ENCODE measurements at places on chromosomes 4 and X.

DNA sequence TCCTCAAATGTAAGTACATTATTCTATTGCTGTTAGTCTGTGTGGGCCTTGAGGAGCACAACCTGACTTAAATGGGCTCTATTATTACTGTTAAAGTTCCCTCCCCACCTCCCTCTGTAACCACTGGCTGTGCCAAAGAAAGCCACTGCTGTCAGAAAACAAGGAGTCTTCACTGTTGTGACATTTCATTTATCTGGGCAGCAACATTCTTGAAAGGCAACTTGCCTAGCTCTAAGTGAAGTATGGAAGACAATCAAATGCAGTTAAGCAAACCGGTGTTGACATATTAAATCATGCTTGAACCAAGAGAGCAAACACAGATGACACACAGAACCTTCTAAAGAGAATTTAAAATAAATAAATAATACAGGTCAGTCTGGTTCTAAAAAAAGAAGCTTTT, 81.0 kb downstream of the EPHA5 start:
- DNase-seq = no peak

DNA sequence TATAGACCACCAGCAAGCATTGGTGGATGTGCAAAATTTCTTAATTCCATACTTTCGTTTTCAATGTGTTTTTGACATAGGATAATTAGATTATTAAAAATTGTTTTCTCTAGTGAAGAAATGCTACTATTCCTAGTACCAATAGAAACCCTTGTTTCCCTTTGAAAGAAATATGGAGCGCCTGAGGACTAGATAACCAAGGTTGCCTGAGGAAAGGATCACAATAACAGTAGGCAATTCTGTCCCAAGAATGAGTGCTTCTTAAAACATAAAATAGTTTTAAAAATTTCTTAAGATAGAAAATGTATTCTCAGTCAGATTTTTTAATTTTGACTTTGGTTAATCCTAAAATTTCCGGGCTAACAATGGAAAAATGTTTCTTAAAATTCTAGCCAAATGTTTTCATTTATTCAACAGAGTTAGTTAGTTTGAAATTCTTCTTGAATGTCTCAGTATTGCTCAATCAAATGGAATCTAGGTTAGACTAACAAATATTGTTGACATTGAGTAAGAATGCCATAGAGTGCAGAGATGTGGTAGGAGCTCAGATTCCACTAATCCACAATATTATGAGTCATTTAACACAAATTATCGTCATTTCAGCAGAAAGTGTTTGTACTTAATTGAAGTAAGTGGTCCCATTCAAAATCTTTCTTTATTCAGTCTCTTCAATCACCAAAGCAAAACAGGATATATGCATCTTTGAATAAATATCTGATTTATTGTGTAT, 666.0 kb downstream of the GRID2 start:
- no peak for DNase-seq

- DNase-seq = no peak
Measured at GRCh38 chr4:181150191-181150590, 1093.0 kb upstream of the TENM3 start.

- no peak for DNase-seq
Measured at GRCh38 chr4:24252121-24252520, 332.2 kb downstream of the DHX15 start.

GRCh38 chr4:24210332-24210902, 320.6 kb upstream of the PPARGC1A start:
- DNase-seq = no peak

DNA sequence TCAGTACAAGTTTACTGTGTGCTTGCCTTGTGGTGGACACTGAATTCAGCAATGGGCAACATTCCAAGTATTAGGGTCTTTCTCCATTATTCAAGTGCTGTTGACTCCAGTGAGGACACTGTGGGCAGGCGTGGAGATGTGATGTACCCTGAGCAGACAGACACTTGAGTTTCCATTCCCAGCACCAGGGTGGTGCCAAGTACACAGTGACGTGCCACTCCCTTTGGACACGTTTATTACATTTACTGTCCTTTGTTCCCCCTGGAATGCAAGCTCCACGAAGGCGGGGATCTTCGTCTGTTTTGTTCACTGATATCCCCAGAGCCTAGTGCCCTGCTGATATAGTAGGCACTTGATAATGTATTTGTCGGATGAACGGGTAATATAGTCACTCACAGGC, 130.6 kb upstream of the STX18 start:
- DNase-seq = no peak

- no peak for DNase-seq
Measured at GRCh38 chr4:158543191-158543590, 21.5 kb downstream of the RXFP1 start.

- DNase-seq = no peak
Measured at GRCh38 chr4:69836287-69836686, 23.7 kb downstream of the SULT1E1 start.

GRCh38 chr4:79358438-79358837, 32.6 kb upstream of the NAA11 start:
- no peak for DNase-seq

DNA sequence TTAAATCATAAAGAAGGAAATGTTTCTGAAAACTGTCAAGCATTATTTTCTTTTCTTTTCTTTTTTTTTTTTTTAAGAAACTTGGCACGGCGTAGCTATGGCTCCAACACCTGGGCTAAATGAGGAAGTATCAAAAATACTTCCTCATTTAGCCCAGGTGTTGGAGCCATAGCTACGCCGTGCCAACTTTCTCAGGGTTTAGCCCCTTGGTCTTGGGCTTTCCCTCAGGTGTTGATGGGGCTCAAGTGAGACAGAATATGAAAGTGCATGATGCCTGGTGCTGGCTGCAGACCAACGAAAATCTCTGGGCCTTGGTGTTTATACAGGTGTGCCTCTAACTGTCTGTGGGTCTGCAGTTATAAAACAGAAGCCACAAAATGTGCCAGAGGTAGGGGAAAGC, 132.7 kb downstream of the ARHGAP24 start:
- DNase-seq = no peak

DNA sequence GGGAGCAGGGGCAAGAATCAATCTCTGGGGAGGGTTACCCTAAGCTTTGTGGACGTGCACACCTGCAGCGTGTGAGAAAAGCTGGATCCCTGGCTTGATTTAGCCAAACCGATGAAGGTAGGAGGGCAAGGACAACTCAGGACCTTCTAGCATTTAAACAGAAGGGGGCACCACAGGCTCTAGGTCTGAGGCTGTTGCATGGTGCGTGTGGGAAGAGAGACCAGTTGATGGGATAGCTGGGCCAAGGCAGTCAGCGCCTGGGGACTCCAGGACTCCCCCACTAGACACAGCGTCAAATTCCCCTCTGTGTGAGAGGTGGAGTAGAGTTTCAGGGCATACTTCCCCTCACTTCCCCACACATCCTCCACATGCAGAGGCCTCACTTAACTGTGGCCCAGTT, 4.3 kb downstream of the GABRQ start:
- DNase-seq = no peak

GRCh38 chr4:10738826-10739489, 54.4 kb upstream of the CLNK start:
- no peak for DNase-seq

DNA sequence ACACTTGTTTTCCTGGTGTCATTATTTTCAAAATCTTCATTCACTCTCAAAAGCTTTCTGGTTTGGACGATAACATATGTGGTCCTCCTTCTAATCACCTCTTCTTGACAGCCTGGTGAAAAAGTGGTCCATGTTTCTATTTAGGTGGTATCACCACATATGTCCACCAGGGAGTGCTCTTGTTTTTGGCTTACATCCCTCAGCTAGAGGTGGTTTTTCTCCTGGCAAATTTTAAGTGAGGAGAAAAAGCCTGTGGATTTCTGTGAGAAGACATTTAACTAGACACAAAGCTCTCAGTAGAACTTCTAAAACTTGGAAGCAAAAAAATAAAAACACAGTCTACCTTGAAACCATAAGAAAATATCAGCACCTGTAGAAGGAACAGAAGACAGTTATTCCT, 58.0 kb upstream of the FRMPD4 start:
- DNase-seq = no peak

DNA sequence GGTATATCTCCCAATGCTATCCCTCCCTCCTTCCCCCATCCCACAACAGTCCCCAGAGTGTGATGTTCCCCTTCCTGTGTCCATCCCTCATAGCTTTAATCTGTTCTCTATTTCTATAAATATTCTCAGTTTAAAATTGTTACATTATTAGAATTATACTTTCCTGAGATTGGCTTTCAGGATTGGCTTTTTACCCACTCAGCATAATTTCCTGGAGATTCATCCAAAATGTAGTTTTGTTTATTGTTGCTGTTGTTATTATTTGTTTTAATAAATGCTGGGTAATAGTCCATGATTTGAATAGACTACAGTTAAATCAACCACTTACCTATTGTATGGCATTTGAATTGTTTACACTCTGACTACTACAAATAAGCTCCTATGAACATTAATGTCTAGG, 936.4 kb downstream of the FAT4 start:
- DNase-seq = no peak

- no peak for DNase-seq
Measured at GRCh38 chr4:30912098-30912714, 192.0 kb downstream of the PCDH7 start.

GRCh38 chr4:99447079-99447478, 11.9 kb upstream of the ADH7 start:
- no peak for DNase-seq

DNA sequence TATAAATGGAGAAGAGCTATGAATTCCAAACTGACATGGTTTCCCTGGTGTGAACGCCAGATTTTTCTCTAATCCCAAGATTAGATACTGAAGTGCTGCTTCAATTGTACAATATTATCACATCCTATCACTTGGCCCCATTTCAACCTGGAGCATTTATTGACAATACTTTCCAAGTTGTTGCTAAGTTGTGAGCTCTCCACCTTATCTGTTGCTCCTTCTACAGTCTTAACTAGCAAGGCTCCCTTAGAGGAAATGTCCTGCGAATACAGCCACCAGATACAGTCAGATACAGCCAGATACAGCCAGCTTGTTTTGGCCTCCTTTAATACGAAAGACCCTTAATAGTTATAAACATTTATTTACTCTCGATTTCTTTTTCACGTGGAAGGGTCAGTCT, 466.3 kb upstream of the FAM241A start:
- DNase-seq = no peak

GRCh38 chr4:107066621-107067020, 30.5 kb upstream of the DKK2 start:
- no peak for DNase-seq

Data from cerebellar nuclear complex (tissue), 1 donor.